ENCODE measurements at places on chromosomes 2 and 18.

DNA sequence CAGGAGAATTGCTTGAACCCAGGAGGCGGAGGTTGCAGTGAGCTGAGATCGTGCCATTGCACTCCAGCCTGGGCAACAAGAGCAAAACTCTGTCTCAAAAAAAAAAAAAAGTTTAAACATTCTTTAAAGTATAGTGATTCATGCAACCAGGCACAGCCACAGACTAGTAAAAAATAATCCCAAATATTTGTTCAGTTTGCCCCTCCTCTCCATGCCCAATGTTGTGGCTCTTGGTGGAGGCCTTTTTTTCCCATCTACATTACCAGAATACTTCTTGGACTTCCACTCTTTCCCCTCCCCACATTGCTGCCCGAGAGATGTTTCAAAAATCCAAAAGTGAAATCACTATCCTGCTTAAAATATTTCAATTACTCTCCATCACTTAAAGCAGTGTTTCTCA is 5.1 kb upstream of the MALT1 start:
- no peak for DNase-seq

DNA sequence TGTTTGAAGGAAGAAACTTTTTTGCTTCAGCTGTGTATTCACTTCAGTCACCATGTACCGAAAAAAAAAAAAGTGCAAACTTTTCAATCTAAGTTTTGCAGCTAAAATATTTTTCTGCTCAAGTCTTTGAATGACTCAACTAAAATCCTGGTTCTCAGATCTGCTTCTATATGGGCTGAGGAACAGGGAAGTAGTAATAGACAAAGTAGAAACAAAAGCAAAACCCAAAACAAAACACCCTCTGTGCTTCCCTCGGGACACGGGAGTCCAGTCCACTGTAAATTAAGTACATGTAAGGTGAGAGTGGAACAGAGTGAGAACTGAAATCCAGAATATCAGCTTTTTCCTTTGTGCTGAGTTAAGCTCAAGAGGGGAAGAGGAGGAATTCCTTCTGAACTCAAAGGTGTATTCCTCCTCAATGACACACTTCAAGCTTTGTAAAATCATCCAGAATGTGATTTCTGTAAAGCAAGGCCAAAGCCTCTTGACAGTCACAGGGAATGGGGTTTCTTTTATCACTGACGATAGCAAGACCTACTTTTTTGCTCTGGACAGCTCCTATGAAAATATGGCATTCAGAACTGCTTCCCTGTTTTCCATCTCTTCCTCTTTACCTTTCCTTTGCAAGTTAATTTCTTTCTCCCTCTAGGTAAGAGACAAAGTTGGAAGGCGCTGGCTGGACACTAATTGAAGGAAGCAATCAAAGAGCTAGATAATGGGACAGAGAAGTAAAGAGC is 433.5 kb upstream of the MMADHC start:
- no peak for DNase-seq

- no peak for DNase-seq
Measured at GRCh38 chr2:224838335-224838734, 122.2 kb upstream of the CCDC195 start.

- no peak for DNase-seq
Measured at GRCh38 chr18:48284743-48285142, 124.4 kb downstream of the ZBTB7C start.

DNA sequence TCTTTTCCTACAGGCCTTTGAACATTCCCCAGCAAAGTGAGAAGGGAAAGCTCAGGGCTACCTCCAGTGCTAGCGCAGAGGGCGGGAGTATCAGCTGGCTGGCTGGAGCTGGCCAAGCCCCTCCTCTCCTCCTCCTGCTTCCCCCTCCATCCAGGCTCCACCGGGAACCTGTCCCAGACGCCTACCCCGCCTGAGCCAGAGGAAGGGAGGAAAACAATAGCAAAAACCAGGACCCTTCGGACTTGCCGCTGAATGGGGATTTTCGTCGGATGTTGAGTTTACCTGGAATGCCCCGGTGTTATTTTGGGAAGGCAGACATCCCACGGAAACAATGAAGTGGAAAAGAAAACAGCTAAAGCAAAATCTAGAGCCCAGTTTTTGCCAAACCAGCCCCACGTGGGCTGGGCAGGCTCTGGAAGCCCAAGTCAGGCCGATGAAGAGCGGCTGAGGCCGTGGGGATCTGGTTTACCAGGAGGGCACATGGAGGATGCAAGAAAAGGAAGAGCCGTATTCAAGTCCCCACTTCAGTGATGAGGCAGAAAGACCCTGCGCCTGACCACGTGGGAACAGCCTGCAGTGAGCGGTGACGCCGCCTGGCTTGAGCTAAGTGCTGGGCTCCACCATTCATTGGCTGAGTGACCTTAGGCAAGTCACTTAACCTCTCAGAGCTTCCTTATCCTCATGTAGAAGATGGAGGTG is 100.4 kb upstream of the LCLAT1 start:
- no peak for DNase-seq

DNA sequence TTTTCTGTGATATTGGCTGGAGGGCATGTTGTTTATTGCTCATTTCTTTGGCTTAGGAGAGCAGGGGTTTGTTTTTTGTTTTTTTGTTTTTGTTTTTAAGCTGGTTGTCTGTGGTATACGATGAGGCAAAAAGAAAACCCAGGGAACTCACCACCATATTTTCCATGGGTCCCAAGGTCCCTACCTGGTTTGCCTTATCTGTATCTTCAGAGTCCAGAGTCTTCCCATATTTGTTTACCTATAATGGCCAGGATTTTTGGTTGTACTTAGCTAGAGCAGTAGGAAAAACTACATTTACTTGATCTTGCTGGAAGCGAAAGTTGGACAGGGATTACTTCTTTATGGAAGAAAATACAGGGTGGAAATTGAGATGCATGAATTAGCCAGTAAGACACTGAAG is 9.5 kb downstream of the LCLAT1 start:
- DNase-seq, result no peak

- DNase-seq, result no peak
Measured at GRCh38 chr2:170091436-170091835, 86.5 kb upstream of the MYO3B start.

GRCh38 chr2:43109261-43109743 is 117.1 kb downstream of the ZFP36L2 start:
- DNase-seq, result no peak

DNA sequence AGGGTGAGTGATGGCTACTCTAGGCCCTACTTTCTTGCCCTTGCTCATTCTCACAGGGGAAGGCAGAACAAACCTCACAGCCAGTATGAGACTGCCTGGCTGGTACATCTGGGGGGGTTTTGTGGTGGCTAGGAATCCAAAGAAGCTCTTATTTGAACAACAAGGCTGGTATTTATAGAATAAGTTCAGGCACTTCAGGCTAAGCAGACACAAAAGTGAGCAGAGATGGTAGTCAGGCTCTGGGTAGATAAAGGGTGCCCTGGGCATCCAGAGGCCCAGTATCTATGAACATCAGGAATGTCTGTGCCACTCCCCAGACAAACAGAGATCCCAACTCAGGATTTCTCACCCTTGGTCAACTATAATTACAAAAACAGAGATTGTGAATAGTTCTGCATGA is 57.2 kb upstream of the RTN4 start:
- no peak for DNase-seq

GRCh38 chr18:70452501-70452900 is 163.7 kb downstream of the SOCS6 start:
- no peak for DNase-seq

DNA sequence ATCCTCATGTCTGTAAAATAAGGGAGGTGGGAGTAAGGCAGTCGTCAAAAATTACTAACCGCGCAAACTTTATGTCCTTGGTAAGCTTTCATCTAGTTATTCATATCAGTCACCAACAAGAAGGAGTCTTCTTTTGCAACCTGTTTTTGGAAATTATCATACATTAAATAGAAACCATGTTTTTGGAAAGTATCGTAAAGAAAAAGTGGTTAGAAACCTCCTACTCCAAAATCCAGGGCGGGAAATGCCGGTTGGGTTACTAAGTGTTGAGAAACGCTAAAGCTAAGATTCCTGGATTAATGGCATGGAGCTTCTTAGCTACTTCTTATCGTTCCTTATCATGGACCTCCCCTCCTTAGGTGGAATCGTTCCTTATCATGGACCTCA is 778 bp downstream of the BBS5 start:
- DNase-seq, result no peak

DNA sequence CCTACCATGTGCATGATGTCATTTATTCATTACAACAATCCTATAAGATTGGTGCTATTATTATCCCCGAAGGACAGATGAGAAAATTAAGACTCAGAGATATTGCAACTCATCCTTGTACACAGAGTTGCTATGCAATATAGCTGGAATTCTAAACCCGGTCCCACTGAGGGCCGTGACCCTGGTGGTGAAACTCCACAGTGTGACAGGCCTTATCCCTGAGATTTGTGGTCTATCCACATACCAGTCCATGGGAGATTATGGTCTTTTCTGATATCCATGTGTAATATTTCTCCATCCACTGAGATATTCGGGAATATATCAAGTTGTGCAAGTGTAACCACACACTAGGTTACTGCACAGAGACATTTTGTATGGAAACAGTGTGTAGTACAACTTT is 305.2 kb downstream of the TXNL1 start:
- no peak for DNase-seq

GRCh38 chr2:20140321-20141055 is 84.4 kb downstream of the SDC1 start:
- no peak for DNase-seq

- DNase-seq, result no peak
Measured at GRCh38 chr2:109064660-109065390, 64.2 kb upstream of the SH3RF3 start.

DNA sequence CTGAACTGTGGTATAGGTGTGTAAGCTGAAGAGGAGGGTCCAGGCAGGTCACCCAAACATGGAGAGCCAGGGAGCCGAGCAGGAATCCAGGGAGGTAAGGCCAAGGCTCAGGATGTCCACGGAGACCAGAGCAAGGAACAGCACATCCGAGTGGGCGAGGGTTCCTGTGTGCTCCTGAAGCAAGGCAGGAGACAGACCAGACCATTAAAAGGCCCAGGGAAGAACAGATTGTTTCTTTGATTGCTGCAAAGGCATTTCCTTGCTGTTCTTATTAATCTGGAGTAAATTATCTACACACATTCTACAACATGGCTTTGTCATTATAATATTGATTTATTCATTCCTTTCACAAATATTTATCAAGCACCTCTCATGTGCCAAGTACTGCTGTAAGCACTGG is 50.1 kb upstream of the SPTBN1 start:
- no peak for DNase-seq

DNA sequence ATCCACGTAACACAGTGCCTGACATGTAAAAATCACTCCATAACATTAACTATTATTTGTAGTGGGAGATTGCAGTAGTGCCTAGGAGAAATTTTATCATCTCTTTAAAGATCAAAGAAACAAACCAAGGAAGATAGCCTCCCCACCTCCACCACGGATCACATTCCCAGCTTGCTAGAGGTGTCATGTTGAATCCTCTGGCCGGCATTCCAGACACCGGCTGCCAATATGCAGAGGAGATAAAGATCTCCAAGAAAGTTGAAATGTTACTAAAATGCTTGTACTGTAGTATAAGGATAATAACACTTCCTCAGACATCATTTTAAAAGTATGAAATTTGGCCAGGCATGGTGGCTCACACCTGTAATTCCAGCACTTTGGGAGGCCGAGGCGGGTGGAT is 6.1 kb upstream of the ATG16L1 start:
- no peak for DNase-seq

DNA sequence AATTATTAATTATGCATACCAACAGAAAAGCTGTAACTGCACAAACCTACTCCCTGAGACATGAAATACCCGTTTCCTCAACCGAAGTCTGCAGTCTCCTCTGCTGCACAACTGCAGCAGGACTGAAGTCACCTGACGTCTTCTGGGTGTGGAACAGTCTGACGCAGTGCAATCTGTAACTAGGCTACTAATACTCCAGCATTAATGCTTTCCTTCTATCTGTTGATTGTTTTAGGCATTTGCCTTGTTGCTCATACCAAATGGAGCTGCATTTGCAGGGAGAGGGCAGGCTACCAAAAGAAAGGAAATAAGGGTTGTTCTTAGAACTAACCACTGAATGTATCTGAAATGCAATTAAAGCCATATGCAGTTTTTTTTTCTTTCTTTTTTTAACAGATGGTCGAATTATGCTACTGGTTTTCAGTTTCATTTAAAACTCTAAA is 40.1 kb downstream of the RTN4 start:
- peak; percentile 14 for DNase-seq

DNA sequence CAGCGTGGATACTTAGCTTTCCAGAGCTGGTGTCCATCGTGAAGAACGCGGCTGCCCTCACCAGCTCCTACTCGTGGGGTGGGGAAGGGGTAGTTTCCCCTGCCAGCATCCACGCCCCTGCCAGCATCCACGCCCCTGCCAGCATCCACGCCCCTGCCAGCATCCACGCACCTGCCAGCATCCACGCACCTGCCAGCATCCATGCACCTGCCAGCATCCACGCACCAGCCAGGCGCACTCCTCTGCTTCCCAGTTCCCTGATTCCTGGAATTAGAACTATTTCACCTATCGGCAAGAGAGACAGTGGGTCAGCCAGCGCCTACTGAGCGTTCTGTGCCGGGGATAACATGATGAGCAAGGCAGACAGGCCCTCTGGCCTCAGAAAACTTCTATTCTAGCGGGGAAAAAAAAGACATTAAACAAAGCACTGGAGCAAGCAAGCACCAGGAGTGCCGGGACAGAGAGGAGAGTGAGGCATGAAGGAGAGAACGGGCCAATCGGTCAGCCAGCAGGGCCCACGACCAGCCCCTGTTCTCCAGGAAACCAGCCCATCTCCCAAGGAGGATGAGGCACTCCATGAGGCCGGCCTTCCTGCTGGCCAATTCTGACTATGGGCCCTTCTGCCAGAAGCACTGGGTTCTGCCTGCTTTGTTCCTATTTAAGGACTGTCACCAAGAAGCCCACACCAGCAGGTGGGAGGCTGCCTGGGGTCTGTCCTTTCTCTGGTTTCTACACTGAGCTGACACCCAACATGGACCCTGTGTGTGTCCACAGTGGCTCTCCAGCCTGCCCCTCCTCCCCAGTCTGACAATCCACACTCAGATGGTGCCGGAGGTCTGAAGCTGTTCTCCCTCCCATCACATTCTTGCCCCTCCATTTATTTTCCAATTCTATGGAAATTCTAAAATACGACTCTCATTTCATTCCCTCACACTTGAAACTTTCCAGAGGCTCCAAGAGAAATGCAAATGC is 78.4 kb upstream of the SALL3 start:
- DNase-seq, result no peak

DNA sequence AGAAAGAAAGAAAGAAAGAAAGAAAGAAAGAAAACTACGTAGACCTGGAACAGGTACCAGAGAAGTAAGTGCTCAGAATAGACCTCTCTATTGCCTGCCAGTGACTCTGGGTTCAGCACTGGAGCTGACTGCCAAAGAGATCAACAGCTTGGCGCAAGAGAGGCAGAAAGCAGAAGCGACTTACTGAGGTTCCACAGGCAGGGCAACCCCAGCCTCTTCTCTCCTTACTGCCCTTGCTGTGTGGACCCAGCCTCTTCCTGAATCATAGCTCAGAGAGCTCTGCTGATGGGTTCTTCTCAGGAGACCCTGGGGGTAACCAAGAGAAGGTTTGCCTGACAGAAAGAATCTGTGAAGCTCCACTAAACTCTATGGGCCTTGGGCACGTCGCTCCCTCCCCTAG is 7.1 kb downstream of the CAPN13 start:
- DNase-seq, result no peak

Data from activated CD4-positive, alpha-beta T cell treated with anti-CD3 and anti-CD28 coated beads for 1 hour (primary cell).